Activated T-helper 17 cell treated with anti-CD3 and anti-CD28 coated beads, Interleukin-2, amount 50 U/mL, for 72 hours (primary cell): ENCODE measurements at places on chromosomes 5 and 9. TPM values are rescaled to one million over a fixed set of nuclear protein-coding genes. Genes with fewer than 3 reads are reported as not detected.
A peak's percentile ranks its signal among the peaks of the same experiment; 100 is the strongest.

Gene PAX5
- 0.30 TPM for total RNA-seq

DNA sequence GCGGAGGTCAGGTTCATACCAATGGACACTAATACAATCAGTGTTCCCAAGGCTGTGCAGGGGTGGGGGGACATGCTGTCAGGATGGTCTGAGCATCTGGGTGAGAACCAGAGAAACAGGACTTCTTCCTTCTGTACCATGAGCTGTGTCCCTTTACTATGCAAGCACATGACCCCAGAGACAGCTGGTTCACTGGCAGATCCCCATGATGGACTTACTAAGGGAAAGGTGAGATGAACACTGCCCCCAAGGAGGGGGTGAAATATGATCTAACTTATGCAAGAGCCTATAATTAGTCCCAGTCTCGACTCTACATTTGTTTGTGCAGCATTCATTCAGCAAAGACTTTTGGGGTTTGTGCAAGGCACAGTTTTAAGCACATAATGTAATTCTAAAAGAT is 91.4 kb downstream of the LIFR start:
- ATAC-seq = no peak

Gene SPAG8
- 0.43 TPM for total RNA-seq

DNA sequence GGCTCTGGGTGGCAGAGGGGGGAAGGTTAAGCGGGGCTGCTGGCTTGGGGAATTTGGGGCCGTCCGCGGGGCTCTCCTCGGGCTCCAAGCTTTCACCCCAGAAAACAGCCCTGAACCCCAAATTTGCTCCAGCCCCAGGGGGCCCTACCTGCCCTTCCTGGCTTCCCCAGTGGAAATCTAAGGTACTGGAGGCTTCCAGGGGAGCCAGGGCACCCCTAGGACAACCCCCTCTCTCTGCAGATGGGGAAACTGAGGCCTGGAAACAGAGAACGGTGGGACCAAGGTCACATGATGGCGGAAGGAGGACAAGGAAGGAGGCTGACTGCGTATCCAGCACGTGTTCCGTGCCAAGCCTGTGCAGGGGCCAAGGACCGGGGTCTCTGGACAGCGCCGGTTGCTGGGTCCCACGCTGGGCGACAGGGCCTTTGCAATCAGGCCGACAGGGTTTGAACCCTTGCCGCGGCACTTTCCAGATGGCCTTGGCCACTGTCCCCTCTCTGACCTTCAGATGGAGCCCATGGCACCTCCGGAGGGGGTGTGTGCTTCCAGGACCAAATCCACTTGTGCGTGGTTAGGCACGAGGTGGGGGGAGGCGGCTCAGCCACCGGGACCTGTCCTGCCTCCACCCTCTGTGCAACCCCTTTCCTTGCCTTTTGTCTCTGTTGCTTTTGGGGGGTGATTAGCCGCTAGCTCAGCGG is 183.1 kb downstream of the C9orf50 start:
- peak; percentile 26 for ATAC-seq

- no peak for ATAC-seq
Measured at GRCh38 chr5:149733129-149733900, 3.2 kb downstream of the PPARGC1B start.

DNA sequence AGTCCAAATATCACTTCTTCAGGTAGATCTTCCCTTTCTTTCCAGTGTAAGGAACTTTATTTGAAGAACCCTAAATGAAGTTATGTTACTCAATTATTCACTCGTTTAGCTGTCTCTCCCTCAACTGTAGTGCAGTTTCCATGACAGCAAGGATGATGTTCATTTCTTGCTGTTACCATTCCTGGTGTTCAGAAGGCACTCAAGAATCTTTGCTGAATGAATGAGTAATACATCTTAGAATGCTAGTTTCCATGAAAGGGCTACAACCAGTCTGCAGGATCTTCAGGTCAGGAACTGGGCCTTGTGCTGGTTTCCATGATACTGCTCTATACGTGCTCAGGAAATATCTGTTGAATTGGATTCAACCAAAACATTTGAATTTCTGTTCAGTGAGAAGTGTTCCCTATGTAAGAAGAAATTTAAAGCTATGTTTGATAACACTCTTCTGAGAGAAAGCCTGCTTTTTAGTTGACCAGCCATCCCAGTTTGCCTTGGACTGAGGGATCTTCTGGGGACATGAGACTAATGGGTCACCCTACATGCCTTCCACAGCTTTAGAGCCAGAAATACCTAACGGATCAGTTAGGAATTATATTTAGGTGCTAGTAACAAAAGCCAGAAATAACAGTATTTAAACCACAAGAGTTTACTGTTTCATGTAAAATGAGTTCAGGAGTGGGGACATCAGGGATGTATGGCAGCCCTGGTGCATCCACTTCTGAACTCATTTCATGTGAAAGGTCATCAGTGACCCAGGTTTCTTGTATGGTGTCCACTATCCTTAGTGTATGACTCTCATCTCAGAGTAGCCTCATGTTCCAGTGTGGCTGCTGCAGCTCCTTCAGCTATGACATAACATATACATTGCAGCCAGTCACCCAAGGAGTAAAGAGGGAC is 500.1 kb upstream of the SGCD start:
- no peak for ATAC-seq

DNA sequence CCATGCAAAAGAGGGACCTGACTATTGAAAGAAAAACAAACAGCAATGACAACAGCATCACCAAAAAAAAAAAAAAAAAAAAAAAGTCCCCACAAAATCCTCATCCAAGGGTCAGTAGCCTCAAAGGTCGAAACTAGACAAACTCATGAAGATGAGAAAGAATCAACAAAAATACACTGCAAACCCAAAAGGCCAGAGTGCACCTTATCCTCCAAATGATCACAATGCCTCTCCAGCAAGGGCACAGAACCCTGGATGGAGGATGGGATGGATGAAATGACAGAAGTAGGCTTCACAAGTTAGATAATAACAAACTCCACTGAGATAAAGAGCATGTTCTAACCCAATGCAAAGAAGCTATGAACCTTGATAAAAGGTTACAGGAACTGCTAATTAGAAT is 250.4 kb upstream of the GRAMD2B start:
- ATAC-seq = no peak

GRCh38 chr9:134032456-134033222 is 7.4 kb downstream of the BRD3OS start:
- no peak for ATAC-seq
